ENCODE measurements at places on chromosomes 1 and 21. TPM values are rescaled to one million over a fixed set of nuclear protein-coding genes. Genes with fewer than 3 reads are reported as not detected.

Gene CACNA1S
- total RNA-seq, result not detected

Gene RGS13
- not detected for total RNA-seq

Gene BMP8B
- 1.2 TPM for total RNA-seq

GRCh38 chr1:168279253-168279652, 1.4 kb upstream of the TBX19 start:
- DNase-seq, result no peak

DNA sequence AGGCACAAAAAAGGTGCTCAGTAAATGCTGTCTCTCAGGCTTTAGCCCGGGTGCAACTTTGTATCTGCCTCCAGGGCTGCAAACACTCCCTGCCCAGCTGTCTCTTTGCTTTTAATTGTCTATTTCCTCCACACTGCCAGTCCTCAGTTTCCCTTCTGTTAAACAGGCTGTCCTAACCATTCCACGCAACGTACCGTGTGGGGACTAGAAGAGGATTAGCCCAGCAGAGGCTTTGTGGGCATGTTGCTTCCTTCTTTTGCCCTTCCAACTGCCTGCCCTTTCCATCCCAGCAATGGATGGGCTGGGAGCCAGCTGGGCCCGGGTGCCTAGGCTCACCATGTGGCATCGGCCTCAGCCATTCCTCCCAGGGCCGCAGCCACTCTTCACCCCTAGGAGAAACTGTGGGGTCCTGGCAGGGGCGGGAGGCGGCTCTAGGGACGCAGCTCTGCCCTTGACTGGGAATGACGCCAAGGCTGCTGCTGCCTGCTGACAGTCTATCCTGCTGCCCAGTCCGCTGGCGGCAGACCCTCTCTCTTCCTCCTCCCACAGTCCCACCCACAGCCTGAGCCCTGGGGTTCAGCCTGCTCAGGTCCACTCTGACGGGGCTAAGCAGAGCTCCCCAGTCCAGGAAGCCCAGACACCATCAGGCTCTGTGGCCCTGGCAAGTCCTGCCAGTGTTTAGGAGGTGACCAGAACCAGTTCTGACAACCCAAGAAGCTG, 40.6 kb upstream of the LRP8 start:
- DNase-seq, result no peak

DNA sequence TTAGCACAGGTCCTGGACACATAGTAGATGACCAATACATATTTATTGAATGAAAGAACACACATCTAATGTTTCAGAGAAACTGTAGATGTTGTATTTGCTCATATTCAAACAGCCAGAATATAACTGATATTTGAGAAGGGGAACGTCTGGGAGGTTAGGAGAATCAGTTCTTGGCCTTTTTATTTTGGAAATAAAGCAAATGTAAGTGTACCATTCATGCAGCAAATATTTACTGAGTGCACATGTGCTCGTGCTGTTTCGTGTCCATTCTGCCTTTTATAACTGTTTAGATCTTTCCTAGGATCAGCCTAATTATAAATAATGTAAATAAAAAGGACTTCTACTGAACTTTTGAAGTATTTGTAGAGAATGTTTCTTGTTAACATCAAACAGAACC, 103.8 kb downstream of the GREM2 start:
- no peak for DNase-seq

- DNase-seq, result no peak
Measured at GRCh38 chr1:151721788-151722510, 627 bp downstream of the RIIAD1 start.

DNA sequence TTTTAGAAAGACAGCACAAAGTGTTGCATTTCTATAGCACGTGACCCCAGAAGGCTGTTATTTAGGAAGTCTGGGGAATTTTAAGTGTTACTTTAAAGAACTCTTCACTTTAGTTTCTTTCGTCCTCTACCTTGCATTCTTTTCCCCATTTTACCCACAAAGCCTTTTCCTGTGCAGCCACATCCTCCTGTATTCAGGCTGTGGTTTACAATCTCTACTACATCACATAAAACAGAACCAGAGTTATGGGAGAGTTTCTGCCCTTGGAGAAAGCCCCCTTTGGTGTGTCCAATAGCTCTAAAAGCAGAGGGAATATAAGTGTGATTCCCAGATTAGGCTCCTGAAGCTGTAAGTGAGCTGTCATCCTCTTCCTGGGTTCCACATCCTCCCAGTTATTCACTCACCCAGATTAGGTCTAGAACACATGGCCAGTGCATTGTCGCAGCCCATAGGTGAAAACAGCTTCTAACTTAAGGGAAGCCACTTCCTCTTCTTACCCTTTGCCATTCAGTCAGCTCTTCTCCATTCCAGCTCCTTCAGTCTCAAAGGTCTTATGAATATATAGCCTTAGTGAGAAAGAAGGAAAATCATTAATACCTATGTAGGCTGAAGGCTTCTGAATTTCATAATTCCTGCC, 171.1 kb downstream of the PIGK start:
- no peak for DNase-seq

Gene BMP8A
- total RNA-seq, result not detected

GRCh38 chr1:182444497-182444896, 5.4 kb upstream of the RGSL1 start:
- DNase-seq, result no peak

Gene CELSR2
- total RNA-seq, result 1.2 TPM

DNA sequence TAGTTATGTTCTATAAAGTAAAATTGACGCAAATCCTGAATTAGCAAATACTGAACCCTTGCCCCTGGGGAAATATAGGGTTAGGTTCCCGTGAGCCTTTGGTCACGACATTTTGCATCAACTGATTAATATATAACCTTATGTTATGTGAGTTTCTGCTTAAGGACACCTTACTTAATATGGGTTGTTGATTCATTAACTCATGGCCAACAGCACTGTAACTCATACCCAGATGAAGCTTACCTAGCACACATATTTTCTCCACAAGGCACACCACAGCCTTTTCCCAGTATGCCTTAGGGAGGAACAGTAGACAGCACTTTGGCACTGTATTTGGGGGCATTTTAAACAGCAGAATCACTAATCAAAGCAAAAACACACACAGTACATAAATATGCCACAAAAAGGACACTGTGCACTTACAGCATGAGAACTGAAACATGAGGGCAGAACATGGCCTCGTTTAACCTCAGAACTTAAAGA, 15.1 kb downstream of the INAVA start:
- DNase-seq, result no peak
